Central memory CD8-positive, alpha-beta T cell (primary cell): ENCODE measurements at places on chromosomes 11 and 22.

GRCh38 chr11:10441091-10441490 is 14.0 kb upstream of the AMPD3 start:
- H3K27me3 ChIP-seq, result no peaks in the 10 kb centered on the region
- no peak for DNase-seq
- H3K4me1 ChIP-seq, result peaks cover 11% of the 10 kb centered on the region
- no peak overlapping the region for H3K4me3 ChIP-seq
- H3K36me3 ChIP-seq, result peaks cover 4% of the 10 kb centered on the region

- no peaks in the 10 kb centered on the region for H3K4me1 ChIP-seq
- no peak for DNase-seq
Measured at GRCh38 chr22:29260031-29260560, 7.7 kb downstream of the RHBDD3 start.

- H3K4me1 ChIP-seq, result peaks cover 73% of the 10 kb centered on the region
- no peak for DNase-seq
- H3K27ac ChIP-seq, result peak overlapping the region; percentile 88
- H3K4me3 ChIP-seq, result peak overlapping the region; percentile 23
Measured at GRCh38 chr11:3880724-3881123, 25.3 kb downstream of the STIM1 start.

DNA sequence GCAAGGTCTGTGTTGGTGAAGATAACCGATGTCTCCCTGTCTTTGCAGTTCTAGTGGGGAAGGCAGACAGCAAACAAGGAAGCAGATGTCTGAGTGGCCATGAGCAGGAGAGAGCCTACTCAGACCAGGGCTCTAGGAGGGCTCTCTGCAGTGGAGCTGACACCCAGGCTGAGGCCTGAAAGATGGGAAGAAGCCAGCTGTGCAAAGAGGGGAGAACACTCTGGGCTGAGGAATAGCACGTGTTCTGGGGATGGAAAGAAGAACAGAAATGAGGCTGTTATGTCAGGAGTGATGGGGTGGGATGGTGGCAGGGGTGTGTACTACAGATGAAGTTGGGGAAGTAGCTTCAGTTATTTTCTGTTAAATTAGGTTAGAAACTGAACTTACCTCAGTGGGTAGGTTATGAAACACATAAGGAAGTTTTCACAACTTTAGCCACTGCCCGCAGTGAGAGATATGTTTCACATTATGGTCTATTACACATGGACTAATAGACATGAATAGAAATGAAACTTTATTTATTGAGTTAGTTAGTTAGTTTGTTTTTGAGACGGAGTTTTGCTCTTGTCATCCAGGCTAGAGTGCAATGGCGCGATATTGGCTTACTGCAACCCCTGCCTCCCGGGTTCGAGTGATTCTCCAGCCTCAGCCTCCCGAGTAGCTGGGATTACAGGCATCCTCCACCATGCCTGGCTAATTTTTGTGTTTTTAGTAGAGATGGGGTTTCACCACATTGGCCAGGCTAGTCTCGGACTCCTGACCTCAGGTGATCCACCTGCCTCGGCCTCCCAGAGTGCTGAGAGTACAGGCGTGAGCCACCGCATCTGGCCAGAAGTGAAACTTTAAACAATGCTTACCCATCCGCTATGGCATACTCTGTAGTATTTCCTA is 7.8 kb downstream of the DCPS start:
- no peaks in the 10 kb centered on the region for H3K27me3 ChIP-seq
- DNase-seq, result no peak
- H3K27ac ChIP-seq, result peak overlapping the region; percentile 27

DNA sequence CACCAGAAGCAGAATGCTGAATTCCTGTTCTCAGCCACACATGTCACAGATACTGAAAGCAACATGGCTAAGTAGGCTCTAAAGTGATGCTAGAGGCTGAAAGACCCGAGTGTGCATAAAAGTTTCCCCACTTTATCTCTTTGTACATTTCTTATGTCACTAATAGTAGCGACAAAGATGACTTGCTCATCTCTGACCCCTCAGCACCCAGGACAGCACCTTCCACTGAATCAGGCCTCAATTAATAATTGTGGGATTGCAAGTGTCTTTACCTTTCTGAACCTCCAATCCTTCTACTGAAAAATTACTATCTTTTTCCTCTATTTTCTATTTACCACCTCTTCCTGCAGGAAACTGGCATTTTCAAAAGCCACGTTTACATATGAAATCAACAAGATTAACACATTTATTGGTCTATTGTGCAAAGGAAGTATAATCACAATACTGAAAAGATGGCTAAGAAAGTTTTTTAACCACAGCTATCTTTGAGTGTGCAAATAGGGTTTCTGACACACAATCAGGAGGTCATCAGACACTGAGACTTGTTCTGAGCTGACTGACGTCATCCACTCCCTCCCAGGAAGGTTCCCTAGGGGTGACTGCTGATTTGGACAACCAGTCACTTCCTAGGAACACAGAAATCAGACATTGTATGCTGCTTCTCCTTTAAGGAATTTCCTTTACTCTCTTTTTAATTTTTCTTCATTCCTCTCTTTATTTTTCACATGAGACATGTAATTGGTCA is 213.9 kb upstream of the ISX start:
- no peaks in the 10 kb centered on the region for H3K4me1 ChIP-seq
- H3K27ac ChIP-seq, result no peak overlapping the region
- no peaks in the 10 kb centered on the region for H3K36me3 ChIP-seq
- H3K4me3 ChIP-seq, result no peak overlapping the region
- no peaks in the 10 kb centered on the region for H3K27me3 ChIP-seq
- DNase-seq, result no peak

GRCh38 chr11:7892059-7892699 is 38.9 kb downstream of the OR10A6 start:
- H3K4me1 ChIP-seq, result peaks cover 6% of the 10 kb centered on the region
- DNase-seq, result no peak
- H3K36me3 ChIP-seq, result peaks cover 2% of the 10 kb centered on the region
- peaks cover 34% of the 10 kb centered on the region for H3K27me3 ChIP-seq
- no peak overlapping the region for H3K27ac ChIP-seq
- no peak overlapping the region for H3K4me3 ChIP-seq

- no peak overlapping the region for H3K4me3 ChIP-seq
- H3K36me3 ChIP-seq, result no peaks in the 10 kb centered on the region
- no peak overlapping the region for H3K27ac ChIP-seq
- no peaks in the 10 kb centered on the region for H3K27me3 ChIP-seq
Measured at GRCh38 chr11:87851234-87851633, 324.0 kb downstream of the RAB38 start.

- no peak for DNase-seq
- H3K4me3 ChIP-seq, result no peak overlapping the region
- peaks cover 25% of the 10 kb centered on the region for H3K27me3 ChIP-seq
Measured at GRCh38 chr11:60658409-60658808, 41.0 kb upstream of the MS4A8 start.

DNA sequence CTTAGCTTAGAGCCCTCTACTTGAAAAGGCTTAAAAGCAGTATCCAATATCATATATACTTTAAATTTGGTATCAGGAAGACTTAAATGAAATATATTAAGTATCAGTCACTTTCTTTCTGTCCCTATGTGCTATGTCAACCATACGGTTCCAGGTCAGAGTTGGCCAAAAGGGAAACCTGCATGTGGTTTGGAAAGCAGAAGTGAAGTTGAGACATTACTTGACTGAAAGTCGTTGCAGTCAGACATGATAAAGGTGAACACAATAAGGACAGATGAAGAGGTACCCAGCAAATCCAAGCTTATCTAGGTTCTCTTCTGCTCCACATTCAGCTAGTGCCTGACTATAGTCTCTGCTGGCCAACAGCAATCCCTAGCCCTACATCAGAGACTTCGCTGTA is 336.8 kb downstream of the KCNA4 start:
- no peak overlapping the region for H3K4me3 ChIP-seq
- no peak overlapping the region for H3K27ac ChIP-seq
- no peaks in the 10 kb centered on the region for H3K27me3 ChIP-seq
- no peaks in the 10 kb centered on the region for H3K4me1 ChIP-seq

- DNase-seq, result no peak
- no peaks in the 10 kb centered on the region for H3K4me1 ChIP-seq
- no peak overlapping the region for H3K27ac ChIP-seq
- peaks cover 45% of the 10 kb centered on the region for H3K27me3 ChIP-seq
- H3K4me3 ChIP-seq, result no peak overlapping the region
Measured at GRCh38 chr22:43199541-43199940, 12.6 kb upstream of the TTLL12 start.

GRCh38 chr22:28075358-28075981 is 156.4 kb upstream of the PITPNB start:
- peaks cover 28% of the 10 kb centered on the region for H3K27me3 ChIP-seq
- DNase-seq, result no peak
- no peak overlapping the region for H3K27ac ChIP-seq

DNA sequence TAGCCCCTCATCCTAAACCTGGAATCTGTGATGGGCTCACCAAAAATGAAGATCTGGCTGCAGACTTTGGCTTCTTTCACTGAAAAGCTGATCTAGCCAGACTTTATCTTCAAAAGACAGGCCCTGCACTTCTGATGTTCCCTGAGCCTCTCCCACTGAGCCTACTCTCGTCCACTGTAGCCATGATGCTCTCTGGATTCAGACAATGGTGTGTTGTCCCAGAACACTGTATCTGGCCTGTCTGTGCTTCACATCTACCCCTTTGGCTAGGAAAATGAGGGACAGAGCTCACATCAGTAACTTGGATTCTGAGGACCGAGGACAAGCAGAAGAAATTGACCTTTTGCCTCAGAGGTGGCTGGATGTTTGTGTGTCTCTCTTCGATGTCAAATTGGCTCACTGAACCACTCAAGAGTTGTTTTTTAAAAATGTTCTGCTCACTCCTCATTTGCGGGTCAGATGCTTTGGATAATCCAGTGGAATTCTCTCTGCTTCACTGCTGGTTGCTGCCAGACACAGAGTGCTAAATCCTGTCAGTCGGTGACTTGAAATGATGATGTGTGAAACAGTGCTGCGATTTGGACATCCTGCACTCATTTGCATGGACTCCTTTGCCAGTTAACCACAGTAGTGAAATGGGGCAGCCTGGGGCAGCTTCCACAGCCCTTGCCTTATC is 67.5 kb downstream of the ARFGAP2 start:
- H3K4me3 ChIP-seq, result no peak overlapping the region
- no peak for DNase-seq
- no peaks in the 10 kb centered on the region for H3K27me3 ChIP-seq

- H3K4me1 ChIP-seq, result peaks cover 73% of the 10 kb centered on the region
- no peaks in the 10 kb centered on the region for H3K27me3 ChIP-seq
- peak overlapping the region; percentile 62 for H3K4me3 ChIP-seq
- peaks cover 65% of the 10 kb centered on the region for H3K36me3 ChIP-seq
- no peak for DNase-seq
Measured at GRCh38 chr22:36348760-36349159, 39.0 kb downstream of the MYH9 start.

DNA sequence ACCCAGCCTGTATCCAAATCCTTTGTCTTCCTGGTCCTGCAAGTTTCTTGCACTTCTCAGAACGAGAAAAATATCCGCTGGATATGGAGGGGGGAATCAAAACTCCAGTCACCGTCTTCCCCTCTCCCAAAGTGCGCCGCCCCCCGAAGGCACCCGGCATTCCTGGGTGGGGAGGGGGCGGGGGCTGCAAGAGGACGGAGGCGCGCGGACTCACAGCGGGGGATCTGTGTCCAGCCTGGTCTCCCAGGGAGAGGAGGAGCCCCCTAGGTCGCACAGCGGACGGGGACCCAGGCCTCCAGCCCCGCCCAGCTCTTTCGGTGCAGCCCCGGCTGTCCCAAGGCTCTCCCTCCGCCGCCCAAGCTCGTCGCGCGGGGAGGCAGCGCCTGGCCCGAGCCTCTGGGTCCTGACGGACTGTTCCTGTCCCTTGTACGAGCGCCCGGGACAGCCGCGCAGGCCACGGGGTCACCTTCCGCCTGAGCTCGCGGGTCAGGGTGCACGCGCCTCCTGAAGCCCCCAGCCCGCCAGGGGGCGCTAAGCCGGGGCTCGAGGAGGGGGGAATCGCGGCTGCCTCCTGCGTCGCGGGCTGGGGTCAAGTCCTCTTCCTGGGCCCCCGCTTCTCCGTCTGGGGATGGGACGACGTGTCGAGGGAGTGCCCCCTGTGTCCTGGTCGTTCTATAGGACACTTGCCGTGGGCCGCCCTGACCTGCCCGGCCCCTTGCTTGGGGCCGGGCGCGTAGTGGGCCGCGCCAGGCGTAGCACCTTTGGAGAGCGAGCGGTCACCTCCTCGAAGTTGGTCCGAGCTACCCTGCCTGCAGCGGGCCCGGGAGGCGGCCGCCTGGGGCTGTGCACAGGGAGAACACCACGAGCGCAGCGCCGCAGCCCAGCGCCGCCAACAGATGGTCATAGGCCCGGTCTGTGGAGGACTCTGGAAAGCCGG is 2.4 kb upstream of the WNT11 start:
- H3K27me3 ChIP-seq, result peaks cover 34% of the 10 kb centered on the region
- peak; percentile 66 for DNase-seq
- peaks cover 8% of the 10 kb centered on the region for H3K36me3 ChIP-seq
- peak overlapping the region; percentile 78 for H3K4me3 ChIP-seq

DNA sequence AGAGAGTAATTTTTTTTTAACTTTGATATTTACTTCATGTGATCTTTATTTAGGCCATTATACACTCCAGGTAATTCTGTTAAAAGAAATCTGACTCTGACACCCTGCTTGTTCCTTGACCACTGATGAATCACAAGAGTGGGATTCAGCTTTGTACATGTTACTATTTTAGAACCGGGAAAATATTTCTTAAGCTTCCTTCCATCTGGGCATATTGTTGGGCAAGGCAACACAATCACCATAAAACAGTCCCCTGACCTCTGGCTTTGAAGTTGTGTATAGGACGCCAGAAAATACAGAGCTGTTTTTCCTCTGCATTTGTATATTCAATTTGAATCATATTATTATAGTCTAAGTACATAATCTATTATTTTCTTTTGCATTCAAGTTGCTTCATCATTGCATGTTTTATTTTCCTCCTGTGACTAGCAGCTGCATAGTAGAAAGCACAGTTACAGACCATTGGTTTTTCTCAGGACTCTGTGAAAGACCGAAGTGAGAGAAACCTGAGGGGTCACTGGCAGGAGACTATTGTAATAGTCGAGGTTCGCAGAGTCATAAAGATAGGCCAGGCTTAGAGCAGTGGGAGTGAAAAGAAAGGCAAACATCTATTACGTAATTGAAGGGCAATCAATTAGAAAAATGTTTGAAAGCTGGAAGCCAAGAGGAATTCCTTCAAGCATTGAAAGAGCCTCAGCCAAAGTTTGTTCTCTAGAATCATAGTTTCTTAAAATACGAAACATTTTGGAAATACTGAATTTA is 51.8 kb upstream of the SLC36A4 start:
- H3K36me3 ChIP-seq, result no peaks in the 10 kb centered on the region
- H3K4me1 ChIP-seq, result no peaks in the 10 kb centered on the region
- H3K4me3 ChIP-seq, result no peak overlapping the region
- H3K27me3 ChIP-seq, result peaks cover 27% of the 10 kb centered on the region
- no peak overlapping the region for H3K27ac ChIP-seq
